ENCODE measurements at places on chromosomes 13 and 19.

GRCh38 chr19:10797541-10798256 lies 38.3 kb downstream of the TMED1 start:
- DNase-seq, result peak; percentile 61

DNA sequence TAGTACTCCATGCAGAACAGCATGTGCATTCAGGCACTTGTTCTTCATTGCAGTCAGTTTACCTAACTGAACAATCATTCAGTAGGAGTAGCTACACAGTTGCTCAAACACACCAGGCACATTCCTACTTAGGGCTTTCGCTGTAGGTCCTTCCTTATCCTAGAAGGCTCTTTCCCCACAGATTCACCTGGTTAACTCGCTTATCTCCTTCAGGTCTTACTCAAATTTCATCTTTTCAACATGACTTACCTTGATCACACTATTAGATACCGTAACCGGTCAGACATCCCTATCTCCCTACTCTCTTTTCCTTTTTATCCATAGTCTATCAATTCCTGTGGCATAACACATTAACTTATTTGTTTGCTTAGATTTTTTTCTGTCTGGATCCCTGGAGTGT lies 14.6 kb downstream of the EDNRB start:
- no peak for DNase-seq

GRCh38 chr13:110387451-110388107 lies 80.5 kb downstream of the COL4A2 start:
- DNase-seq, result no peak

- DNase-seq, result no peak
Observed at GRCh38 chr13:114030666-114031610, 57.1 kb upstream of the C13orf46 start.

- no peak for DNase-seq
Observed at GRCh38 chr19:45878043-45878794, 7.7 kb downstream of the IRF2BP1 start.

- DNase-seq, result no peak
Observed at GRCh38 chr13:108807841-108808240, 178.4 kb downstream of the MYO16 start.

- no peak for DNase-seq
Observed at GRCh38 chr19:30146346-30146745, 204.3 kb downstream of the URI1 start.

DNA sequence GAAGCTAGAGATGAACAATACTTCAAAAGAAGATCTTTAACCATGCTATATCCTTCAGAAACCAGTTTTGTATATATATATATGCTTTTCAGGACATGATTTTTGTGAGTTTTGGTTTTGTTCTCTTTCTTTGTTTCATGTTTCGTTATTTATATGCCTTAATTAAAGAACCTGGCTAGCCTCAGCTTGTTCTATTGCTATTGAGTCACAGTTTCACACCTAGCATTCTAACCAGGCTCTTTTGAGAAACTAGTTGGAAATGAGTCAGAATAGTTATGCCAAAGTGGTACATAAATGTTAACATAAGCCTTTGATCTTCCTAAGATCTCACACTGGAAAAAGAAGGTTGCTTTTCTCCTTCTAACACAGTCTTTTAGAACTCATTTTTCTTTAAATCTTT lies 1925.2 kb downstream of the OLFM4 start:
- DNase-seq, result no peak

- no peak for DNase-seq
Observed at GRCh38 chr13:112690283-112690929, 568 bp downstream of the ATP11A start.
